Activated CD8-positive, alpha-beta memory T cell treated with anti-CD3 and anti-CD28 coated beads for 4 hours (primary cell): ENCODE measurements at places on chromosomes 13 and 19.

GRCh38 chr13:32938314-32938713, 77.9 kb upstream of the KL start:
- DNase-seq, result no peak

DNA sequence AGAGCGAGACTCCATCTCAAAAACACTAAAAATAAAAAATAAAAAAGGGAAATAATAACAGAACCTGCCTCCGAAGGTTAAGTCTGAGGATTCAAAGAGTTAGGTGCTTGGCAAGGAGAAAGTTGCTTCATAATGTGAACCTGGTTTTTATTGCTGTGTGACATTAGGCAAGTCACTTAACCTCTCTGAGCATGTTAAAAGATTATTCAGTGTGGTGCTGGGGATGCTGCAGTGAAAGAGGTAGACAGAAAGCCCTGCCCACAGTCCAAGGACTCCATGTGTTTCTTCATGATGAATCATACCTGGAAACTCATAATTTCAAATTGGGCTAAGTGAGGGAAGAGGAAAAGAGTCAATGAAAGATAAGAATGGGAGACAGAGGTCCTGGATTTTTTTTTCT, 2.4 kb downstream of the IL27RA start:
- DNase-seq, result no peak

DNA sequence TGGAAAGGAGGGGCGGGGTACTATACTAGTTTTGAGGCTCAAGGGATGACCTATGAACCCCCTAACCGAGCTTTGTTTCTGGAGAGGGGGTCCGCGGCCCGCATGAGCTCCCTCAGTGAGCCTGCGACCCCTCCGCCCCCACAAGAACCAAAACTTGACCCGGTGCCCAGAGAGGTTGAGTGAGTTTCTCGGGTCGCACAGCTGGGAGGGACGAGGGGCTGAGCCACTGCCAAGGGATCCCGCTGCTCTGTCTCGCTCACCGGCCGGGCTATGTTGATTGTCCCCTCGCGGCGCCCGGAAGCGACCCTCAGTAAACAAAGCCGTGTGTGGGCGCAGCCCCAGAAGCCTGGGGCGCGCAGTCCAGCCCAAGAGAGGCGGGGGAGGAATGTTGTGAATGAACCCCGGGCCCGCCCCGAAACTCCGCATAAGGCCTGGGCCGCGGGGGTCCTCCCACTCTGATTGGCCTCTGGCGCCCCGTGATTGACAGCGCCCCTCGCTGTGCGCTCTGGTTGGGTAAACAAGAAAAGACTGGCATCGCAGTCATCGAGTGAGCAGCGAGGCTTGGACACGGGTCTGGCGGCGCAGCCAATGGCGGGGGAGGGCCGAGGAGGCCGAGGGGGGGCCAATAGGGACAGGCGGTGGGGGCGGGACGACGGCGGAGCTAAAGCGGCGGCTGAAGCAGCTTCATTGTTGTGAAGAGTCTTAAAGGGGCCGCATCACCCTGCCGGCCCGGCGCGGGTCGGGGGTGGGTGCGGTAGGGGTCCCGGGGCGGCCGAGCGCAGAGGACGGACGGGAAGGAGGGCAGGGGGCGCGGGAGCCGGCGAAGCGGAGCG, at the start of gene ZSWIM4:
ZSWIM4 (plus strand) TSS at position 687 of the 833 bp plus-strand sequence. CDS start 206 bp downstream, outside the sequence.
- peak; percentile 88 for DNase-seq

- DNase-seq, result no peak
These were observed 316.0 kb upstream of the ARGLU1 start for GRCh38 chr13:106883976-106884375.

- DNase-seq, result peak; percentile 22
These were observed 1395.8 kb downstream of the EFNB2 start for GRCh38 chr13:105139380-105140285.

DNA sequence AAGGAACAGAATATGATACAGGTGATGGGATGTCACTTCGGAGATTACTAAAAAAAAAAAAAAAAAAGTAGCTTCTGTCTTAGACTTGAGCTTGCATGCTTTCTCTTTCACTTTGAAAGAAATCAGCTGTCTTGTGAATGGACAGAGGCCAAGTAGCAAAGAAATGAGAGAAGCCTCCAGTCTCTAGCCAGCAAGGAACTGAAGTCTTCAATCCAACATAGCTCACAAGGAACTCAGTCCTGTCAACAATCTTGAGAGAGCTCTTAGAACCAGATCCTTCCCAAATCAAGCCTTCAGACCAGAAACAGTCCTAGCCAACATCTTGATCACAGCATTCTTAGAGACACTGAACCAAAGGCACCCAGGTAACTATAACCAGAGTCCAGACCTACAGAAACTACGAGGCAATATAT, 7.7 kb downstream of the N4BP2L2 start:
- no peak for DNase-seq

DNA sequence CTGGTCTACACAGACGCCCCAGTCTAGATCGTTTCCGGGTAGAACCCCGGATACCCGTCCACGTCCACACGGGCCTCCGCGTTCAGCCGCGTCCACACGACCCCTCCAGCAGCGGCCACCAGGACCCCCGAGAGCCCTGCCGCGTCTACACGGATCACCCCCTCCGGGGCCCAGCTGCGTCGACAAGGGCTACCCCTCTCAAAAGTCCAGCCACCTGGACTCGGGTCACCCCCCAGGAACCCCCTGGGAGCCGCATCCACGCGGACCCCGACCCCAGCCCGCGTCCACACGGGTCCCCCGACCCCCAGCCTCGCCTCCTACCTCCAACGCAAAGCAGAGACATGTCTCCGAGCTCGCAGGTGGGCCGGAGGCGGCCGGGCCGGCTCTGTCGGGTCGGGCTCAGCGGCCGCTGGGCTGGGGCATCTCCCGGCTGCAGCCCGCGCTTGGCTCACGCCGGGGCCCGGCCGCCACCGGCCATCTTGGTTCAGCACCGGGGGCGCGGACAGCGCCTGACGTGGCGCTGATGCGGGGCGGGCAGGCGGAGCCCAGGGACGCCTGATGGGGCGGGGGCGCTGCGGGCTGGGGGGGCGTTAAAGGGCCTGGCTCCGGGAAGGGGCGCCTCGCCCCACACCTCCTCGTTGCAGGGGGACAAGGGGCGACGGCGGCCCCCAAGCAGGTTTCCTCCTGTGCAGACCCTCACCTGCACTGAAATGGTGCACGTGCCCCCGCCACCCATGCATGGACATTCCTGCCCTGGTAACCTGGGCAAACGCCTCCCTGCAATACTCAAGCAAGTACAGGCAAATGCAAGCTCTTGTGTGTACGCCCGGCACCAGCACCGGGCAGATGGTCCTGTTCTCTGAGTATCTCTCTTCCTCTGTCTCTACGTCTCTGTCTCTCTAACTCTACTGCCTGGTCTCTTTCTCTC, at the start of gene UNC13A:
UNC13A (minus strand) TSS at position 498 of the 928 bp plus-strand sequence; CDS start at position 343, 155 bp downstream.
- no peak for DNase-seq
